Cerebellum (tissue), 4 donors: ENCODE measurements at places on chromosomes 5 and 9. TPM values are rescaled to one million over a fixed set of nuclear protein-coding genes. Genes with fewer than 3 reads are reported as not detected.

C5orf34 gene
- total RNA-seq: 12.3 TPM

ANKRD20A1 gene
- total RNA-seq: 7.3 TPM

TIMD4 gene
- total RNA-seq: 0.45 TPM

PCDHB6 gene
- total RNA-seq: 3.7 TPM

NR6A1 gene
- total RNA-seq: 2.9 TPM

SV2C gene
- 9.3 TPM for total RNA-seq

IL4 gene
- not detected for total RNA-seq

FAM120A gene
- 72.9 TPM for total RNA-seq
